Natural killer cell (primary cell): ENCODE measurements at places on chromosomes 7 and 10.

DNA sequence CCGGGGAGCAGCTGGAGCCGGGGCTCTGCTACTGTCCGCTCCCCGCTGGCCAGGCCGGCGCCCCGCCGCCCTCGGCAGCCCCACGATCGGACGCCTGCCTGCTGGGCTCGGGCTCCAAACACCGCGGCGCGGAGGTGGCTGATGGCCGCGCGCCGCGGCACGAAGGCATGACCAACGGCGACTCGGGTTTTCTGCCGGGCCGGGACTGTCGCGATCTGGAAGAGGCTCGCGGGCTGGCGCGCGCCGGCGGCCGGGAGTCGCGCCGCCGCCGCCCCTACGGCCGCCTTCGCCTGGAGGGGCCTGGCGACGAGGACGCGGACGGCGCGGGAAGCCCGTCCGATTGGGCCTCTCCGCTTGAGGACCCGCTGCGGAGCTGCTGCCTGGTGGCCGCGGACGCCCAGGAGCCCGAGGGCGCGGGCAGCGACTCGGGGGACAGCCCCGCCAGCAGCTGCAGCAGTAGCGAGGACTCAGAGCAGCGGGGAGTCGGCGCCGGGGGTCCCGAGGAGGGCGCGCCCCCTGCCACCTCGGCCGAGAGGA is 570 bp downstream of the TBC1D12 start:
- peak; percentile 5 for DNase-seq

GRCh38 chr7:131882321-131882720 is 325.9 kb upstream of the PODXL start:
- DNase-seq: no peak

DNA sequence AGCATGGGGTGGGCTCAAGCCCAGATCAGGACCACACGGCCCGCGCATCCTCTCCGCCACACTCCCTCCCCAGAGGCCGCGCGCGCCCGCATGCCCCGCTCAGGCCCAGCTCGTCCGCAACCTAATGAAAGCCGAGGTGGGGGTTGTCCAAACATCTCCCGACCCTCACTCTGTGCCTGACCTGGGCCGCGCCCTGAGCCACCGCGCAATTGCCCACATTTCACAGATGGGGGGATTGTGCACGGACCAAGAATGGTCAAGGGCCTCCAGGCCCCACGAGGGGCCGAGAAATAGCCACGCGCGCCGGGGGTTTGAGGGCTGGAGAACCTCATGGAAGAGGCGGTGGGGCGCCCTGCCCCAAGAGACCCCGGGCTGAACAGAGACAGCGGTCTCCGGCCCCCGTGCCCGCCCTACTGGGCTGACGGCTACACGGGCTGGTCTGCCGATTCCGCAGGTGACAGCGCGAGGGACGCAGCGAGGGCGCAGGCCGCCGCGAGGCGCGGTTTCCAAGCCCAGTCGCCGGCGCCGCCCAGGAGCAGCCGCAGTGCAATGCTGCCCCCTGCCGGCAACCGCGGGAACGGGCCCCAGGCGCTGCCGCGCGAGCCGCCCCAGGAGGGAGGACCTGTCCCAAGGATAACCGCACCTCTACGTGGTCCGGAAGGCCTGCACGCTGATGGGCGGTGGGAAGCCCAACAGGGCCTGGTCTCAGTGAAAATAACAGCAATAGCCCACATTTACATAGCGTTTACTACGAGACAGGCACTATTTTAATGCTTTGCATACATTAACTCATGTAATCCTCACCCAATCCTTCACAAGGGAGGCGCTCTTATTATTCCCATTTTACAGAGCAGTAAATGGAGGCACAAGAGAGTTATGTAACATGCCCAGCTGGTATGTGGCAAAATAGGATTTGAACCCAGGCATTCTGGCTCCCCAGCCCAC is 10.5 kb upstream of the GRID1 start:
- DNase-seq: peak; percentile 84

DNA sequence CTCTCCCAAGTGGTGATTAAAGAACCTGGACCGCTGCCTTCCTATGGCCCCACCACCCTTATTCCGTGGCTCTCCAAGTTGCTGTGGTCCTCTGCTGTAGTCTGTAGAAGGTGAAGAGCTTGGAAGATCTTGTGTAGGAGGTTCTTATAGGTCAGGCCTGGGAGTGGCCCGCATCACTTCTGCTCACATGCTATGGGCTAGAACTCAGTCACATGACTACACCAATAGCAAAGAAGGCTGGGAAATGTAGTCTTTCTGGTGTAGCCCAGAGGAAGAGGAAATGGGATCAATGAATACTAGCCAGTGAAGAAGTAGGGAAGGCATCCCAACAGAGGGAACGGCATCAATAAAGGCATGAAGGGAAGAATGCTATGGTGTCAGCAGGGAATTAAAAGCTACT is 41.3 kb upstream of the AOAH start:
- DNase-seq: no peak

DNA sequence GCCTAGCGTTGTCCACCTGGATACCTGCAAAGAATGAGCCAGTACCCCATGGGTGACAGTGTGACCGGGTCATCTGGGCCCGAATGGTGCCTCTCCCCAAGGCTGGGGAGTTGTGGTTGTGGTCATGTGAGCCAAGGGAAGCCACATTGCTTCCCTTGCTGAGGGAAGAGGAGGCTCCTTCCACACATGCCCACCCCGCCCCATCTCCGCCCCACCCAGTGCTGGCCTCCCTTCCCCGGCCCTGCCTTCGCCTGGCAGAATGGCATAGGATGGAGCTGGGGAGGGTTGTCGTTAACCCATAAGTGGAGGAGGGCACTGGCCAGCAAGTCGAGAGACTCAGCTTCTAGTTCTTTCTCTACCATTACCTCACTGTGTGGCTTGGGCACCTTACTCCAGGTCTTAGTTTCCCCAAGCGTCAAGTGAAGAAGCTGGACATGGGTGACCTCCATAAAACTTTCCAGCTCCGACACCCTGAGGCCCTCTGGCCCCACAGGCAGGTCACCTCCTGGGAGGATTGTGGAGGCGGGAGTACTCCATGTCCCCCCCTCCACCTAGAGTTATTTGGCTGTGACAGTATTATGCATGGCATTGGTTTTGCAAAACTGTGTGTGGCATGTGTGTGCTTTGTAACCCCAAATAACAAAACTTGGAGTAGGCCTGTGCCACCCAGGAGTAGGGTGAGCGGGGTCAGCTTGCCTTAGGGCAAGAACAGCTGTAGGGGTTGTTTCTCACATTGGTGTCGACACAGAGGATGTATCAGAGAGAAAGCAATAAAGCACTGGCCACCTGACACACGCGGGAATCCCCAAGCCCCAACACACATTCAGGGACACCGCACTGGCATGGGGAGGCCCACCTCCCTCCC is 90.5 kb upstream of the MACROH2A2 start:
- DNase-seq: no peak

DNA sequence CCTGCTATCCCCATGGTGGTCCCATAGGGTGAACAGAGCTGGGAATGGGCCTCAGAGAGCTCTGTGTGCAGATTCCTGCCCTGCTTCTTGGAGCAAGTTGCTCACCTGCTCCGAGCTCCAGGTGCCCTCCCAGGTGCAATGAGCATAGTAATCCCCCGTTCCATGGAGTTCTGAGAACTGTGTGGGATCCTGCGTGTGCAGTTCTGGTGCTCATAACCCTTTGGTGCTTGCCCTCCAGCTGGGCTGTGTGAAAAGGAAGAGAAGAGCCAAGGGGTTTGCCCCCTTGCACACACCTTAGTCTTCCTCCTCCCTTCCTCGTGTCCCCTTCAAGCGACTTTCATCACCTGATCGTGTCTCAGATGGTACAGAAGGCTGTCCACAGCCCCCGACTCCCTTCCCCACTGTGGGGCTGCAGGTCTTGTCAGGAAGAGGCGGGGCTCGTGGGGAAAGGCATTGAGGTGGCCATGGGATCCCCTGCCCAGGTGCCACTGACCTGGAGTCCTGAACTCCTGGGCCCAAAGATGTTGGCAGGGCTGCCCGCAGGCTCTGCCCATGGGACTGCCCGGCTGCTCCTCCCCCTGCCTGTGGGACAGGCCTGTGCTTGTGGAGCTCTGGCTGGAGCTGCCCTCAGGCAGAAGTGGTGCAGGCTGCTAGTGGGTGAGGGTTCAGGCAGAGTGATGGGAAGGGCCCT is 21.9 kb upstream of the ZNF488 start:
- no peak for DNase-seq

GRCh38 chr10:11057994-11058393 is 40.3 kb downstream of the CELF2 start:
- DNase-seq: no peak

DNA sequence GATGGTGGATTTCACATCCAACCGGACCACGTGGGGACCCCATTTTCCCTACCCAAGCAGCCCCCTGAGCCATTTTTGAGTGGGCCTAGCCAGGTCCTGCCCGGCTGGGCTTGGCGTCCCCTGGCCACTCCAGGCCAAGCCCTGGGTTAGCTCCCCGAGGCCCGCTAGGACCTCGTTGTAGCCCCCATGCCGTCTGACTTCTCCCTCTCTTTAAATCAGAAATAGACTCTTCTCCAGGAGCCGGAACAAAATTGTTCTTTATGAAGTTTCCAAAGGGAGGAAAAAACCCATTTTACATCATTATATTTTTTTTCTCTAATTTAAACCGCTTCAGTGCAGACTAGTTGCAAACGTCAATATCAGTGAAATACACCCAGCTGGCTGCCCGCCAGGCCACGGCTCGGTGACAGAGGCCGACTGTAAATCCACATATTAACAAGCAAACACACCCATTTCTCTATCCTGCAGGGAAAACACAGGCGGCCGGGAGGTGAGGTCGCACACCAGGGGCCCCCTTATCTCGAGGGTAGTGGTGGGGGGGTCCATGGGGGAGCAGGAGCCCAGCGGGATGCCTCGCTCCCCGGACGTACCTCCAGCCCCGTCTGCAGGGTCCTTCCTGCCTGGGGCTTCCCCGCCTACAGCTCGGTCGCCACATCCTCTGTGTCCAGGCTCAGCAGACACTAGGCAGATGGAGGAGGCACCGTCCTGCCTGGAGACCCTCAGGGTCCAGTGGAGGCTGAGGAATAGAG is 72.7 kb downstream of the ELFN1 start:
- peak; percentile 64 for DNase-seq

GRCh38 chr7:134795231-134795630 is 15.8 kb downstream of the CALD1 start:
- DNase-seq: no peak

DNA sequence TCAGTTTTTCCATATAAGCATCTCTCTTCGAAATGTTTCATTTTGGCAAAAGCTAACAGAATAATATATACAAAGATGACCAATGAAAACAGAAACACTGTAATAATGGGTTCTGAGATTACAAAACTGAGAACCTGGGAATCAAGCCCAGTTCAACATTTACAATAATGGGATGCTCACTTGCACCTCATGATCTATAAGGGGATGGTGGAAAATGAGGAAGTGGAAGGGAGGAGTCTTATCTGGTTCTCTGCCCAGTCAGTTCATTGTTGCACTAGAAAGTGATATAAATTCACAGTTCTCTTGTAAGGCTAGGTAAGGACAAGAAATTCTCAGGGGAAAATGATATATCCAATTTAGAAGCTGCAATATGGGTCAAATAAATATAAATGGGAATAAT is 31.7 kb upstream of the RHOBTB1 start:
- DNase-seq: no peak

GRCh38 chr10:107553470-107553869 is 389.0 kb upstream of the SORCS1 start:
- no peak for DNase-seq

DNA sequence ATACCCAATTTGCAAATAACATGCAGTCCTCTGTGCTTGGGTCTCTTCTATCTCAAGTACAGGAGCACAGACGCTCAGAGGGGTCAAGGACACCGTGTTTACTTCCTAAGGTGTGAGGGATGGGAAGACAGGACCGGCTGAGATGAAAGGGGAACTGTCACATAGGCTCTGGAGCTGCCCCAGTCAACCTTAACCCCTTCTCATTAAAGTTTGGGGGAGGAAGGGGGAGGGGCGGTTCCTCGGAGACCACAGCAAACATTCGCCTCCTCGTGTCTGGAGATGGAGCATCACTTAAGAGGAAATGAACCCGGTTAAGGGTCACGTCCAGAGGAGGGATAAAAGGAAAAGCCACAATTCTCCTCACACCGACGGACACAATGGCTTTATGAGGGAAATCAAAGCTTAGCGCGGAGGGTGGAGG is 1.1 kb downstream of the SH3PXD2A start:
- no peak for DNase-seq

DNA sequence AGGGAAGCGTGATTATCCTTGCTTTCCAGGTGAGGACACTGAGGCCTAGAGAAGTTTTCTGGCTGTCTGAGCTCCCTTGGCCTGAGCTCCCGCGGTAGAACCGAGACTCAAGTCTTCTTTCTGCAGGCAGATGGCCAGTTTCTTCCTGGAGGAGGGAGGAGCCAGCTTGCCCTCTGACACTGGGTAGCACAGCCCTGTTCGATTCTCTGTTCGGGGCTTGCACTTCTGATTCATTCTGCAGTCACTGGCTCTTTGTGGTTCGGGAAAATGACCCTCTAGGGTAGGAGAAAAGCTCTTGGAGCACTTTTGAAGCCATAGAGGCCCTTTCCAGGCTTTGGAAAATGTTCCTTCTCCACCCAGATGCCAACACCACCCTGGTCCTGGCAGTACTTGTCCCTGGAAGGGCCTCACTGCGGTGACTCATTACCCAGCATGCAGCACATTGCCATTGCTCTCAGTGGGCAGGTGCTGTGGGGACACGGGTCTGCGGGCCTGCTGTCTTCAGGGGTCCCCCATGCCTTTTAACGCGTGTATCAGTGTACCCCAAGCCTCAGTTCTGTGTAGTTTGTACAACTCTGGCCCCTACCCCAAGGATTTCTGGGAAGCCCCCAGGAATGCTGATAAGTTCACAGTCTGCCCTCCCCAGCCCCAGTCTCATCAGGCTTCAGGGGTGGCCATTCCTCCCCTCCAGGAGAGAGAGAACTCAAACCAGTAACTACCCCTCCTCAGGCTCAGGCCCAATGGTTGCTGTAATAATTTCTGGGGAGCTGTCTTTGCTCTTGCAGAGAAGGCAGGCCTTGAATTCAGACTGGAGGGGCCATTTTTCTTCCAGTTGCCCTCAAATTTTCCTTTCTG is 11.9 kb downstream of the CHST3 start:
- DNase-seq: no peak

- DNase-seq: no peak
Measured at GRCh38 chr7:64651632-64652165, 14.2 kb upstream of the ZNF107 start.

DNA sequence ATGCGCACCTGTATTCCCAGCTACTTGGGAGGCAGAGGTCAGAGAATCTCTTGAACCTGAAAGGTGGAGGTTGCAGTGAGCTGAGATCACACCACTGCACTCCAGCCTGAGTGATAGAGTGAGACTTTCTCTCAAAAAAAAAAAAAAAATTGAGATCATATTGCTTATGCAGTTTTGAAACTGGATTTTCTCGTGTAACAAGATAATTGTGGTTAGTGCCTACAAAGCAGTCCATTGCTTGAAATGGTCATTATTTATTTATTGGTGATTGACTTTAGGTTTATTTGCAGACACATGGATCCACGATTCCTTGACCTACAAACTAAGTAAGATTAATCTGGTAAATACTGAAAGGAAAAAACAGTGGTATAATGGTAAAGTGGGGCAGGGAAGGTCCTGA is 149.8 kb downstream of the TAX1BP1 start:
- DNase-seq: no peak

DNA sequence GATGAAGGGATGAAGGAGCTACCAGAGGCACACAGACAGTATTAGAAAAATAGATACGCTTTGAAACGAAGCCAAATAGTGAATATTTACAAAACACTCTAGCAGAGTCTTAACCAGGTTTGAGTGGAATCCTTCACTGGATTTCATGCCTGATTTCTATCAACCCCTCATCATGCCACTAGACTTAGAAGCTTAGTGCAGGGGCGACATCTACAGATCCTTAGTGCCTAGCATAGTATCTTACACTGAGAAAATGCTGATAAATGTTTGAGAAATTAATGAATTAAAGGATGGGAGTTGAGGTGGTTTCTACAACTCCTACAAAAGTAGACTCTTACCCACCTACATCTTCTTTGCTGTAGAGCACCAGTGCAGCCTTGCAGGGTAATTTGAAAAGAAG is 54.7 kb upstream of the CCNJ start:
- DNase-seq: no peak
